H1 (cell line): ENCODE measurements at places on chromosomes 1 and 21. TPM values are rescaled to one million over a fixed set of nuclear protein-coding genes. Genes with fewer than 3 reads are reported as not detected.
A peak's percentile ranks its signal among the peaks of the same experiment; 100 is the strongest.

GRCh38 chr1:193709607-193710006 lies 523.2 kb upstream of the B3GALT2 start:
- H3K4me1 ChIP-seq, result no peaks in the 10 kb centered on the region
- no peak for DNase-seq
- H3K36me3 ChIP-seq, result no peaks in the 10 kb centered on the region
- no peak overlapping the region for H3K27ac ChIP-seq
- no peak overlapping the region for H3K4me3 ChIP-seq

DNA sequence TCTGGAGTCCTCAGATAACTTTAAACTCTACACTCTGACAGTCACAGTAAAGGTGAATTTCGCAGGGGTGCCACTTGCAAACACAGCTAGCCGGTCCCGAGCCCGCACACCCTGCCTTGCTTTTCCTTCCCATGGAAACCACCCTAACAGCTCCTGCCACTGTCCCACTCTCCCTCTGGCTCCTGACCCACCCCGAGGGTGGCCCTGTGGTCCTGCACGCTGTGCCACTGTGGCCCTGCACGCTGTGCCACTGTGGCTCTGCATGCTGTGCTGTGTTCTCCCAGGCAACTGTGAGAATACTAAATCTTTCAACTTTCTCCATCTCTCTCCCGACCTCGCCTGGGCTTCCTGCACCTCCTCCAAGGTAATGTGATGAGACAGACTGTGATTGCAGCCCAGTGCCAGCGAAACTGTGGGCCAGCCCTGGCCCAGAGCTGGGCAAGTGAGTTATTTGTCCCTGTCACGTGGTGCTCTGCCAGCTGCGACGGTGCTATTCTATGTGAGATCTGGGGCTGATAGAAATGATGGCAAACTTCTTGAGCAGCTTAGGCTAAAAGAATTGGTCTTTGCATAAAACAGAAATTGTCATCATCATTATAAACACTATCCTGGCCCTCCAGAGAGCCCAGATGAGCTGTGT lies 63.4 kb upstream of the TARBP1 start:
- H3K27ac ChIP-seq, result no peak overlapping the region
- no peak overlapping the region for H3K4me3 ChIP-seq
- no peak for DNase-seq
- H3K4me1 ChIP-seq, result peaks cover 1% of the 10 kb centered on the region; the same call in 1 of the 2 replicates
- peaks cover 2% of the 10 kb centered on the region; the same call in 1 of the 2 replicates for H3K36me3 ChIP-seq

DNA sequence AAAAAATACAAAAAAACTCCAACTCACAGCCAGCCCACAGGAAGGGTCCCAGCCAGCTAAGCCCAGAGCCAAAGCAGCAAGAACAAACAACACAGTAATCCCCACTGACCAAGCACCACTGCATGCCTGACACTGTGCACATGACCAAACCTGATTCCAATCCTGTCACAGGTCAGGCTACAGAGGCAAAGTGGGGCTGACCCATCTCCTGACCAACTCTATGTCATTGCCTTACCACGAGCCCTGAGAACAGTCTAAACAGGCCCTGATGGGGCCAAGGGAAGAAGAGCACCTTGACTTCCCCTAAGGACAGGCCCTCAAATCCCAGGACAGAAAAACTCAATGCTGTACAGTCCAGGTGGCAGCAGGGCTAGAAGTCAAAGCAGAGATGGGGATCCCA lies 2.4 kb downstream of the LSS start:
- DNase-seq, result no peak
- peaks cover 20% of the 10 kb centered on the region for H3K36me3 ChIP-seq
- H3K4me1 ChIP-seq, result peaks cover 3% of the 10 kb centered on the region
- no peaks in the 10 kb centered on the region for H3K27me3 ChIP-seq
- no peak overlapping the region for H3K27ac ChIP-seq
- H3K4me3 ChIP-seq, result no peak overlapping the region

DNA sequence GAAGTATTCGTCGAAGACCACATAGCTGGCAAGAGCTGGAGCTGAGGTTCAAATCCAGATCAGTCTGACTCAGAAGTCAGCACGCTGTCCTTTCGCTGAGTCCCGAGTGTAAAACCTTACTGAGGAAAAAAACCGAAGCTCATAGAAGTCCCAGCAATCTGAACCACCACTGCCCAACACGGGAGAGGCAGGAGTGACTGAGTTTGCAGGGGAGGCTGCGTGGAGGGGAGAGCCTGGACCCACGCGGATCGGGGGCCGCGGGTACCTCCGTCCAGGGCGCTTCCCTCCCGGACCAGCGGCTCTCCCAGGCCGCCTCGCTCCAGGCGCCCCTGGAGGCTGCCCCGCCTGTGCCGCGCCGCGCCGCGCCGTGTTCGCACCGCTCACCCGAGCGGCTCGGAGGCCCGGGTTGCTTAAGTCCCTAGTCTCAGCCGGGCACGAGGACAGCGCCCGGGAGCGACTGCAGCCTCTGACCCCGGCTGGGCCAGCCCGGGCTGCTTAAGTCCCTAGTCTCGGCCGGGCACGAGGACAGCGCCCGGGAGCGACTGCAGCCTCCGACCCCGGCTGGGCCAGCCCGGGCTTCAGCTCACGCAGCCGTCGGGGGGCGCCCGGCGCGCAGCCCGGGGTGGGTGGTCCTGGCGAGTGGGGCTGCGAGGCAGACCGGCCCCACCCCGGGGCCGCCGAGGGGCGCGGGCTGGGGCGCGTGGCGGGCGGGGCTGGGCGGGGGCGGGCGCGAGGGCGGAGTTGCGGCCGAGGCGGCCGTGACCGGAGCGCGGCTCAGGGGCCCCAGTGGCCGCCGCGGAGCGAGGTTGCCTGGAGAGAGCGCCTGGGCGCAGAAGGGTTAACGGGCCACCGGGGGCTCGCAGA lies at the start of gene ADAMTSL4:
TSS of gene ADAMTSL4 (plus strand) at position 777 of the 864 bp plus-strand sequence. CDS start 2,881 bp downstream, outside the sequence.
- no peak within 1 kb of the TSS for H3K27ac ChIP-seq
- no peaks in the 10 kb centered on the region for H3K36me3 ChIP-seq
- H3K4me3 ChIP-seq, result peak within 1 kb of the TSS; percentile 65
- H3K4me1 ChIP-seq, result peaks cover 6% of the 10 kb centered on the region
- peaks cover 7% of the 10 kb centered on the region; the same call in 1 of the 2 replicates for H3K27me3 ChIP-seq

DNA sequence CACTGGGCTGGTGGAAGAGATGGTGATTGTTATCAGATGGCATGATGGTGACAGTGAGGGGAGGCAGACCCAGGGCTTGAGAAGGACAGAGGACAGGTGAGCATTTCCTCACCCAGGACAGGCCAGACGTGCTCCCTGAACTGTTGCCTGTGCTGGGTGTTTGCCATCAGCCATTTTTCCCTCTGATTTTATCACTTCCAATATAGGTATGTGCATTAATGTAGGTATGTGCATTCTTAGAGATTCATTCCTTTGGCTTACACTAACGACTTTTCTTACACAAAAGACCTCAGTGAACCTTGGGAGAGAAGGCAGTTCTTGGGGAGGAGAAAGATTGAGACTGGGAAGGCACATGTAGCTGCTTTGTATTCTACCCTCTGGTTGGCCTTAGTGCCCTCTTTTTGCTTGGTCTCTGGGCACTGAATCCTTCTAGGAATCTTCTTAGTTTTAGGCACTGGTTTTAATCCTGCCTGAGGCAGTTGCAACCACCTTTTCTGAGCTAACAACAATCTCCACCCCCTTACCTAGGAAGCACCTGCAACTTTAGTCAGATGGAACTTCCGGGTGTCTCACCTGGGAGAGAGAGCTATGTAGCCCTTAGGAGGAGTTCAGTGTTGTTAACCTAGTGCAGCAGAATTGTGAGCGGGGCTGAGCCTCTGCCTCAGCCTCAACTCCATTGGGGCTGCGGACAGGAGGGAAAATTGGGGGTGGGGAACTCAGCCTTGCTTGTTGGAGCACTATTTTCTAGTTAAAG lies 30.9 kb downstream of the C1orf116 start:
- no peaks in the 10 kb centered on the region for H3K27me3 ChIP-seq
- no peak overlapping the region for H3K27ac ChIP-seq
- H3K4me3 ChIP-seq, result no peak overlapping the region
- no peak for DNase-seq

DNA sequence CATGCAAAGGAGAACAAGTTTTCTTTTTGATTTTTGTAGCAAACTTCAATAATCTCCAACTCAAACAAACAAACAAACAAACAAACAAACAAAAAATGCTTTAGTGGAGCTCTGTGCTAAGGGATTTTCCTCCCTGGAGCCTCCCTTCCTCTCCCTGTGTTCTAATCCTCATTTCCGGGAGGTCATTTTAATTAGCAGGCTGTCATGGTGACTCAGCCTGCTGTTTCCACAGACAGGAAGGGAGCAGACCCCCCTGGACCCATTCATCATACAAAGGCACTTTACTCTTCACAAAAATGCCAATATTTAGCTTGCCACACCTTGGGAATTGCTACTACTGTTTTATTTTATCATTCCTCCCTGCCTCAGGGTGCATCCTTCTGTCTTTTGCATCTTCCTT lies 61.0 kb upstream of the SPATA6 start:
- H3K27me3 ChIP-seq, result no peaks in the 10 kb centered on the region
- H3K27ac ChIP-seq, result no peak overlapping the region
- H3K4me3 ChIP-seq, result no peak overlapping the region
- DNase-seq, result no peak
- H3K4me1 ChIP-seq, result no peaks in the 10 kb centered on the region; the same call in 1 of the 2 replicates
- no peaks in the 10 kb centered on the region for H3K36me3 ChIP-seq

GRCh38 chr1:160859166-160859565 lies 3.5 kb downstream of the CD244 start:
- no peak overlapping the region for H3K4me3 ChIP-seq
- no peaks in the 10 kb centered on the region for H3K36me3 ChIP-seq
- no peak for DNase-seq
- H3K4me1 ChIP-seq, result no peaks in the 10 kb centered on the region

GRCh38 chr1:230658691-230659090 lies 16.4 kb downstream of the COG2 start:
- H3K27me3 ChIP-seq, result no peaks in the 10 kb centered on the region
- no peak overlapping the region for H3K4me3 ChIP-seq
- no peak overlapping the region for H3K27ac ChIP-seq
- no peaks in the 10 kb centered on the region for H3K4me1 ChIP-seq

GRCh38 chr1:161260376-161261260 lies 2.1 kb downstream of the PCP4L1 start:
- H3K27ac ChIP-seq, result no peak overlapping the region
- no peak for DNase-seq
- H3K27me3 ChIP-seq, result peaks cover 7% of the 10 kb centered on the region
- no peak overlapping the region for H3K4me3 ChIP-seq
- peaks cover 8% of the 10 kb centered on the region; the same call in 1 of the 2 replicates for H3K4me1 ChIP-seq

DNA sequence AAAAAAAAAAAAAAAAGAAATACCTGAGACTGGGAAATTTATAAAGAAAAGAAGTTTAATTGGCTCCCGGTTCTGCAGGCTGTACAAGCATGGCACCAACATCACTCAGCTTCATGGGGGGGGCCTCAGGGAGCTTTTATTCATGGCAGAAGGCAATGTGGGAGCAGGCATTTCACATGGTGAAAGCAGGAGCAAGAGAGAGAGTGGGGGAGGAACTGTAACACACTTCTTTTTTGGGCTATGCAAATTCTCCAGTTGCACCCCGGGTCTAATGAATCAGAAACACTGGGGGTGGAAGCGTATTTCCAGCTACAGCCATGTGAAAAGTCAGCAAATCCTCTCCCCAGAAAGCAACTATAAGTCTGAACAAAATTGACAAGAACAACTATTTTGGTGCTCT lies 11.8 kb upstream of the SOD1 start:
- no peak for DNase-seq
- H3K4me3 ChIP-seq, result no peak overlapping the region
- H3K36me3 ChIP-seq, result no peaks in the 10 kb centered on the region

DNA sequence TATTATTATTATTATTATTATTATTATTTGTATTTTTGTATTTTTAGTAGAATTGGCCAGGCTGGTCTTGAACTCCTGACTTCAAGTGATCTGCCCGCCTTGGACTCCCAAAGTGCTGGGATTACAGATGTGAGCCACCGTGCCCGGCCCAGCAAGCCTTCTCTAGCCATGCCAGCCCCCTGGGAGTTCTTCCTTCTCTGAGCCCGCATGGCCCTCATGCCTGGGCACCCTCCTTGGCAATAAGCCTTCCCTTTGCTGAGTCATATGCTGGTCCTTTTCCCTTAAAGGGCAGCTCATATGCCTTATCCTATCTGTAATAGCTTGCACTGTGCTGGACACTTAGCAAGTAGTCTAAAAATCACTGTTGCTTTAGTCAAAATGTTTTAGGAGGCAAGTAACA lies 8.5 kb upstream of the NBL1 start:
- H3K4me3 ChIP-seq, result no peak overlapping the region
- DNase-seq, result no peak
- no peaks in the 10 kb centered on the region for H3K27me3 ChIP-seq
- no peak overlapping the region for H3K27ac ChIP-seq

DNA sequence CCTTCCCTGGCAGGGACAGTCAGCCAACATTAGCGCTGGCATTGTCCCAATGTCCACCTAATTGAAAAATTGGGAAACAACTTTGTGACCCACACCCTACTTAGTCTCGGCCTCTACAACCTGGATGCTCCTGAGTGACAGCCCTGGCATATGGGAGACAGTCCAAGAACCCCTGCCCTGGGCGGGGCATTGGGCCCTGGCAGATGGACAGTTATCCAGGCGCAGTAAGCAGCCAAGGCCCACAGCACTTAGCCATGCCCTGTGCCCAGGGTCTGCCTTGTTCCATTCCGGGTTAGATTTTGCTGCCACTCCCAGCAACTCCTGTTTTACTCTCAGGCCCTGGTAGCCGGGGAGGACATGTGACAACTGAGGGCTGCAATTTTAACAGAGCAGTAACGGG lies 50.3 kb downstream of the NFASC start:
- no peaks in the 10 kb centered on the region for H3K27me3 ChIP-seq
- no peak overlapping the region for H3K27ac ChIP-seq
- DNase-seq, result no peak
- H3K36me3 ChIP-seq, result no peaks in the 10 kb centered on the region
- no peak overlapping the region for H3K4me3 ChIP-seq

DNA sequence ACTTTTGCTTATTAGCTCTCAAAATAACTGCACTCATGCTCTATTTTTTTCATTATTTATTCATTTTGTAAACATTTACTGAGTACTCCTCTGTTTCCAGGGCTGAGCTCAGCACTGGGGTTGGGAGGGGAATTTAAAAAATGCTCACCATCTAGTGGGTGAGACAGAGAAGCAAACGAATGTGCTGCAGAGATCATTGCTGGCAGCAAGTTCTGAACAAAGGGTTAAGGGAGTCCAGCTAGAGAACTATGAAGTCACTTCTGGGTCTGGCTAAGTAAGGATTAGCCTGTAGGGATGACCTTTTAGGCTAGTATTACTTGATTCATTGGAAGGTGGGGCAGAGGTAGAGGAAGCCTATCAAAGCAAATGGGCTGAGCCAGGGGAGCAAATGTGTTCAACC lies 99.1 kb upstream of the ZNF644 start:
- peak overlapping the region; percentile 40; the same call in 1 of the 2 replicates for H3K27ac ChIP-seq
- no peaks in the 10 kb centered on the region for H3K27me3 ChIP-seq
- no peaks in the 10 kb centered on the region for H3K36me3 ChIP-seq
- DNase-seq, result no peak
- no peak overlapping the region for H3K4me3 ChIP-seq
- H3K4me1 ChIP-seq, result peaks cover 34% of the 10 kb centered on the region

The TENT5C gene
- 0.75 and 0.99 TPM in 2 replicates for total RNA-seq

The SPATA21 gene
- not detected in 2 replicates for total RNA-seq

The NR1I3 gene
- not detected in 2 replicates for total RNA-seq

The CFHR5 gene
- not detected in 2 replicates for total RNA-seq

The ORC1 gene
- total RNA-seq, result 49.0 and 49.7 TPM in 2 replicates

The PLCH2 gene
- 0.19 TPM in 2 replicates for total RNA-seq

The FBXO2 gene
- total RNA-seq, result 51.3 and 55.5 TPM in 2 replicates

The S100A8 gene
- total RNA-seq, result not detected in 2 replicates

The INAVA gene
- total RNA-seq, result 43.4 and 46.8 TPM in 2 replicates

The ATP6V0B gene
- 105 and 106 TPM in 2 replicates for total RNA-seq
